ENCODE measurements at places on chromosomes 2 and 18.

DNA sequence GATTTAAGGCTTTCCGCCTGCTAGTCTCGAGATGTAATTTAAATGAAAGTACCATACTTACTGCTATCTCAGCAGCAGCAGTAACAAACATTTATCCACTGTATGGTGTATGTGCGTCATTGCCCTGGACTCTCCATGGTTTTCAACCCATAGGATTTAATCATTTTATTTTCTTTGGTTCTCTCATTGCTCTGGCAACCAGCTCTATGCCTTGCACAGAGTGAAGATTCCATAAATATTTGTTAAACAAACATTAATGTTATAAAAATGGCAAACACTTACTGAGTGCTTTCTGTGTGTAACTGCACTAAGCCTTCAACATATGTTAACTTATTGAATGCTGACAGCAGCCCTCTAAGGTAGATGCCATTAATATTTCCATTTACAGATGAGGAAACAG is 1.3 kb upstream of the LMAN1 start:
- DNase-seq: no peak

- no peak for DNase-seq
Observed at GRCh38 chr2:177531706-177532105, 139.1 kb downstream of the AGPS start.

- DNase-seq: peak; percentile 77
Observed at GRCh38 chr2:64646007-64646880, 7.5 kb downstream of the SERTAD2 start.

DNA sequence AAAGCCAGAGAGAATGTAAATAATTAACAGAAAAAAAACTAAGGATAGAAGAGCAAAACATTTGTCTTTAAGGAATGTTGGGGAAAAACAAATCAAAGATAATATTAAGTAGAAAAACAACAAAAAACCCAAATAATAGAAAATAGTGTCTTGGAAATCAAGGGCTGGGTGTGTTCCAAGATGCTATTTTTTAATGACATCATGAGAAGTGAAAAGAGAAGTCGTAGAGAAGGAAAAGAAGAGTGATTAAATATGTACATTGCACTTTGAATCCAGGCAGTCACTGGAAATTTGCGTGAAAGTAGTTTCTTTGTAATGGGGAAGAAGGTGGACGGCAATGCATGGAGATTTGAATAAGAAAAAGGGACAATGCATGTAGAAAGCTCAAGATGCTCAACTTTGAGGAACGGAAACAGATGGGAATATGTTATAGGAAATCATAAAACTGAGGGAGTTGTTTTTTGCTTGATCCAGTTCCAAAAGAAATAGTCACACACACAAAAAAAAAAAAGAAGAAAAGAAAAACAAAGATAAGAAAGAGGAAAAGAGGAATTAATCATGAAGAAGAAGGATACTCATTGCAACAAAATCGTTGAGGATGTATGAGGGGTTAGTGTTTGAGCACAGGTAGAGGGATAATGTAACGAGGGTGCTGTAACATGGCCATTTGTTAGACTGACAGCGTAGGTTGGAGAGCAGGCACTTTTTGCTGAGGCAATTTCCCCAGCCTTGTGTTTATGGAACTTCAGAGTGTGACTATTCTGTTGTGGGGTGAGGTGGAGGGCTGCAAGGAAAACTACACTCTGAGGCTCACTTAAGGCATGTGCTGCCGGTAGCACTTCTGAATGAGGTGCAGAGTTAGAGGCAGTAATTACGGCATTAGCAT is 184.1 kb downstream of the CALCRL start:
- no peak for DNase-seq

DNA sequence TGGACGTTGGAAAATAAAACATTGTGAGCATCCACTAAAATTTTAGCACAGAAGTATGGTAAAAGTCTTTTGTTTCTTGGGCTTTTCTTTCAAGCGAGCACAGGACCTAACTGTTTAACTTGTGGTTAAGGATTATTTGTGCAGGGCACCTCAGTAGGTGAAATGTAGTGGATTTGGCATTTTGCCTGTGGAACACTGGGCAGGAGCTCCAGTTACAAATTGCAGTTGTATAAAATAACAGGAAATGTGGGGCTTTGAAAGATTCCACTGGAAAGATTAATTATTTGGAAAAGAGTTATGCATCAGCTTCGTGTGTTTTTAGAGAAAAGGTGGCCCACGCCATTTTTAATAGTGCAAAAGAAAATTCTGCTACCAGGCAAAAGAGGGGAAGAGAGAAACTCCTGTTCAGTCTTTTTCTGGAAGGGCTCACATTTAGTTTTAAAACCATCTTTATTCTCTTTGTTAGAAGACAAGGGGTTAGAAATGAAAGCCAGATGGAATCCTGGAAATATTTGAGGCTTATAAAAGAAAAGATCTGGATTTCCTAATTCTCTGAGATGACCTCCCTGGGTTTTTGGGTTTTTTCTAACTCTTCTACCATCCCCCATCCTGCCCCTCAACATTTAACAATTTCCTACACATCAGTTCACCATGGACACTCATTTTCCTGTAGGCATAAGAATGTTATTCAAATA is 144.3 kb upstream of the SERTAD2 start:
- no peak for DNase-seq

DNA sequence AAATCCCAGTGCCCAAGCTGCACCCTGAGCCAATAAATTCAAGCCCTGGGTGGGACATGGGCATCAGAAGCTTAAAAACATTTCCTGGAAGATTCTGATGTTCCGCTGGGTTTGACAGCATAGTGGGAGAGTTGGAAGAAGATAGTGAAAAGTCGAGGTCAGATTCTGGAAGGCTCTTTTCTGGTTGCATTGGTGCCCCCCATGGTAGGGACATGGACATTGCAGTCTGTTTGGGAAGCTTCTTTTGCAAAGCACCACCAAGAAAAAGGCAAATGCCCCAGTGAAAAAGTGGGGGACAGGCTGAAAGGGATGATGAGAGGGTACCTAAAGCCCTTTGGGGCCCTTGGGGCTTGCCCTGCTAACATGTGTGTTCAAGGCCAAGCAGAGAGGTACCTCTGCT is 21.0 kb downstream of the MERTK start:
- no peak for DNase-seq

- no peak for DNase-seq
Observed at GRCh38 chr2:134074619-134075018, 179.3 kb upstream of the MGAT5 start.

GRCh38 chr18:27996801-27997272 is 180.1 kb downstream of the CDH2 start:
- DNase-seq: no peak

GRCh38 chr2:213065583-213066442 is 85.6 kb downstream of the IKZF2 start:
- DNase-seq: no peak

DNA sequence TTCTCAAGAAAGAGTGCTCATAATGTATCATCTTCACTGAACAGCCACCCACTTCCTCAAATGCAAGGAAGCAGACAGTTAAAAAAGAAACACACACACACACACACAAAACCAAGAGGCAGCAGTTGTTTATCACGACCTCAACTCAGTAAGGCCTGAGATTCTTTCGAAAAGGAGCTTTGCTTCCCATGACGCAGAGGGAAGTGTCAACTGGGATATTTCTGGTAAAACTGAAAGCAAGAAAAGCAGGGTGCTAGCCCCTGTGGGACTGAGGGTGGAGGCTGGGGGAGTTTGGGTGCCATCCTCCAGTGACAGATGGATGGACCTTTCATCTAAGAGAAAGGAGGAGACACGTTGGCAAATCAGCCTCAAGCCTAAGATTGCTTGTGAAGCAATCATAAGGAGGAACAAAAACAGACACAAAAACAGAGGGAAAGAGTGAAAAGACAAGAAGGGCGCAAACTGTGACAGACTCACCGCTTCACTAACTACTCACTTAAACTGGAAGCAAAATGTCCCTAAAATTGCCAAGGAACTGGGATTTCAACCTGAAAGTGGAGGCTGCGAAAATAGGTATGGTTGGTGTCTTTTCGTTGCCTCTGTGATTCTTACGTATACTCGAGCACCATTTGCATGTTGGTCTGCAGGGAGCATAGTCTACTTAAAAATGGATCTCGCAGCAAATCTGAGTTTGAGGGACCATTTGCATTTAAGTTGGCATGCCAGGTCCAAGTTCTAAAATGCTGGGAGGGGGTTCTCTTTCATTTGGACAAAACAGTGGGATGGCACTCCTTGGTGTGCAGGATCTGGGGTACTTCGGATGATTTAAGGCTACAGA is at the start of gene ARHGAP25:
ARHGAP25 (plus strand) TSS at position 124 of the 838 bp plus-strand sequence; CDS start at position 513, 389 bp downstream.
- DNase-seq: no peak

DNA sequence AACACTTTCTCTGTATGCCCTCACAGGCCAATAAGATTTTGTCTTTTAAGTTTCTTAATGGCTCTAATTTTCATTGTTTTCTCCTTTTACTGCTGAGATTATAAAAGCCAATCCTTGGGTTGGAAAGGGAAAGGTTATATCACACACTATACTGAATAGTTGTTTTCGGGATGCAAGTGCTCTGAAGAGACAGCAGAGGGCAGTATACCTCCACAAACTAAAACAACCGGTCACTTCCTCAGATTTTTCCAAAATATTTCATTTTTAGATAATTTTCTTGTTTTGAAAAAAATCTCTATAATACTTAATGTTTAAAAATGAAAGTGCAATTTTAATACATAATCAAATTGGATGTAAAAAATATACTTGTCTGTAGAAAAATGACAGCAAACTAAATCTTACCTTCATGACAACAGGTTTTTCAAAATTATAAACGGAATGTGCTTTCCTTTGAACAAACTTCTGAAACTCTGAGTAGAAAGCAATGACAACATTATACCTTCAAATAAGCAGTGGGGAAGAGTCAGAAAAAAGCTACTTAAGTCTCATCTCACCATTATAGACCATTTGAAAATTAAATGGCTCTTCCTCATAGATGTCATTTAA is 82.7 kb downstream of the ORC4 start:
- DNase-seq: no peak

- peak; percentile 53 for DNase-seq
Observed at GRCh38 chr2:25982273-25982967, at the start of gene KIF3C. KIF3C (minus strand) TSS chr2:25982497; CDS start chr2:25981917, 580 bp downstream.

GRCh38 chr2:10216677-10217488 is 85.8 kb upstream of the HPCAL1 start:
- DNase-seq: no peak

- no peak for DNase-seq
Observed at GRCh38 chr2:220396287-220396686, 768.9 kb downstream of the SLC4A3 start.

DNA sequence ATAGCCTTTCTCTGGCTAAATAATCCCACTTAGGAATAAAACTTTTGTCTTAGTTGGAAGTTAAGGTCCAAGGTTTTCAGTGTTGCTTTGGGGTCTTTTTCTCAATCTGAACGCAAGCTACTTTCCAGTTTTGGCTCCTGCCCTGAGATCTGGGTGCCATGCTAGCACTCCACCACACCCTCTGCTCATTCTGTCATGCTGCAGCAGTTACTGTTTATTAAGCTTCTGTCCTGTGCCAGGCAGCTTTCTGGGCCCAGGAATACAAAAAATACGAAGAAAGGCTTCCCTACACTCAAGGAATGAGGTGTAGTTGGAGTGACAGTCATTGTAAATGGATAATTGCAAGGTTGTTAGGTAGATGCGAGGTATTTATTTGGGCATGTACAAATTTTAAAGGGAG is 46.3 kb upstream of the RTN4 start:
- DNase-seq: no peak

GRCh38 chr18:54205959-54206358 is 18.5 kb downstream of the MBD2 start:
- DNase-seq: no peak

All from stimulated activated CD8-positive, alpha-beta memory T cell treated with anti-CD3 and anti-CD28 coated beads, Interleukin-4, amount 100 ng/mL, for 24 hours (primary cell).